Fibroblast of gingiva (primary cell): ENCODE measurements at places on chromosomes 6 and 20.

GRCh38 chr6:129015721-129016120 lies 132.8 kb downstream of the LAMA2 start:
- no peak for DNase-seq

GRCh38 chr6:110355727-110356126 lies 2.4 kb downstream of the METTL24 start:
- no peak for DNase-seq

GRCh38 chr6:155054491-155055250 lies 59.6 kb downstream of the TIAM2 start:
- DNase-seq = no peak

DNA sequence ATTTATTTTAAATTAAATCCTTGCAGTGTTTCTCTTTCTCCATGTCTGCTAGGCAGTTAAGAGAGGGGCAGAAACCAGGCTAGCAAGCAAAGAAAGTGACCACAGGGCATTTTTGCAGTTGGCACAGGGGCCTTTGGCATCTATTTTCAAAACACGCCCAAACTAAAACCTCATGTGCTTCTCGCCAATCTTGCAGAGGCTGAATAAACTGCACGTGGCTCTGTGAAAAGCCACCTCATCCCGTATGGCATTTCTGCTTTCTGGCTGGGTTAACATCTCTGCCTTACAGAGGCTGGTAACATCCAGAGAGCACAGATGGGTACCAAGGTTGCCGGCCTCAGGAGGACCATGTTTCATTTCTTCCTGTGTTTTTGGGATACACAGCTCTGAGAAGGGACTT lies 54.6 kb downstream of the GJA10 start:
- peak; percentile 62 for DNase-seq

GRCh38 chr6:149319422-149319821 lies 1.9 kb downstream of the TAB2 start:
- no peak for DNase-seq

DNA sequence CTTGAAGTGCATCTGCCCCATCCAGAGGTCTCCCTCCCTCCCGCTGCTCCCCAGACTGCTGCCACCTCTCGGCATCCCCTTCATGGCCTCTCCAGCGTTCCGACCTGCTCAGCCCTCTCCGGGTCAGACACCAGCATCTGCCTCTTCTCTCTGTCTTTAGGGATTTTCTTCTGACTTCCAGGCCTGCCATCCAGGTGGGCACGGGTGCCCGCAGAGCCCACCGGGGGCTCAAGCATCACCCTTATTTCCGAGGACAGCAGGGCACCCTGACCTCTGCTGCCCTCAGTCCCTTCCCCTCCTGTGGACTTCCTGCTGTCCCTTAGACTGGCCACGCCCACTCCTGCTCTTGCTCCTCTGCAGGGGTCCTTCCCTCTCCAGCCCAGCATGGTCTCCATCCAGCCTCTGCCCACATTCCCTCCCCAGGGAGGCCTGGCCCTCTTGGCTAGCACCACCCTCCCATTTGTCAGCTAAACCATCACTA lies 3.3 kb downstream of the NPEPL1 start:
- no peak for DNase-seq

DNA sequence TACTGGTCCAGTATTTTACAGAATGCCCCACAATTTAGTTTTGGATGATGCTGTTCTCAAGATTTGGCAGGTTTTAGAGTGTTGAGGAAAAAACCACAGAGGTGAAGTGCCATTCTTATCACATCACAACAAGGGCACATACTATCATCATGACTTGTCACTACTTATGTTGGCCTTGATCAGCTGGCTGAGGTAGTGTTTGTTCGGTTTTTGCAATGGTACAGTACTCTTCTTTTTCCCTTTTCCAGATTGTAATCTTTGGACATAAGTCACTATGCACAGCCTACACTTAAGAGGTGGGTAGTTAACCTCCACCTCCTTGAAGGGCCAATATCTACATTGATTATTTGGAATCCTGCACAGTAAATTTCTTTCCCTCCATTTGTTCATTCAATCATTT lies 8.8 kb downstream of the TENT5A start:
- DNase-seq = no peak

DNA sequence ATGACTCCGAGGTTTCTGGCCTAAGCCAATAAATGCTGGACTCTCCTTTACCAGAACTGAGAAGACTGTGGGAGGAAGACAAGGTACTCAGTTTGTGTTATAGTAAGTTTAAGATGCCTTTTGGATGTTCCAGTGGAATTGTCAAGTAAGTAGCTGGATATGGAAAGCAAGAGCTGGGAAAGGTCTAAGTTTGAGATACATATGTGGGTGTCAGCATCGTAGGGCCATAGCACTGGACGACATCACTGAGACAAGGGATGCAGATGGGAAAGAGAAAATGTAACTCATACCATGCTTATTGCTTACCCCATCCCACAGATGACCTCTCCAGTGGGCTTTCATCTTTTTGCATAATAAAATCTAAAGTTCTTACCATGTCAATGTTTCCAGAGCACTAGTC lies 45.5 kb upstream of the ZNF217 start:
- no peak for DNase-seq

DNA sequence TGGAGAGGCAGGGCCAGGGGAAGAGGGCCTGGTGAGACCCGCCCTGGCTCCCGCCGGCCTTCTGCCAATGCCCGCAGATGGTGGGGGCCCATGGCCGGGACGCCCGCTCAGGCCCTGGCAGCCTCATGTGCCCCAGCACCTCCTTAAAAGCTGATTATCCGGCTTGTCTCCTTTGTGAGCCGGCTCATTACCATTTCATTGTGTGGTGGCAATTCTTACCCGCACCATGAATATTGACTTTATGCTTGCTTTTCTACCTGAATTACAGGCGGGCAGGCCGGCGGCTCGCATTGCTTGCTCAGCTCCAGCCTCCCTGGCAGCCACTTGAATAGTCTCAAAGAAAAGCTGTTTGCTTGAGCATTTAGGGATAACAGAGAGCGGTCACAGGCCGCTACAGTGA lies 120.0 kb upstream of the JAG1 start:
- DNase-seq = no peak

GRCh38 chr6:131731224-131731623 lies 20.4 kb upstream of the CTAGE9 start:
- no peak for DNase-seq

DNA sequence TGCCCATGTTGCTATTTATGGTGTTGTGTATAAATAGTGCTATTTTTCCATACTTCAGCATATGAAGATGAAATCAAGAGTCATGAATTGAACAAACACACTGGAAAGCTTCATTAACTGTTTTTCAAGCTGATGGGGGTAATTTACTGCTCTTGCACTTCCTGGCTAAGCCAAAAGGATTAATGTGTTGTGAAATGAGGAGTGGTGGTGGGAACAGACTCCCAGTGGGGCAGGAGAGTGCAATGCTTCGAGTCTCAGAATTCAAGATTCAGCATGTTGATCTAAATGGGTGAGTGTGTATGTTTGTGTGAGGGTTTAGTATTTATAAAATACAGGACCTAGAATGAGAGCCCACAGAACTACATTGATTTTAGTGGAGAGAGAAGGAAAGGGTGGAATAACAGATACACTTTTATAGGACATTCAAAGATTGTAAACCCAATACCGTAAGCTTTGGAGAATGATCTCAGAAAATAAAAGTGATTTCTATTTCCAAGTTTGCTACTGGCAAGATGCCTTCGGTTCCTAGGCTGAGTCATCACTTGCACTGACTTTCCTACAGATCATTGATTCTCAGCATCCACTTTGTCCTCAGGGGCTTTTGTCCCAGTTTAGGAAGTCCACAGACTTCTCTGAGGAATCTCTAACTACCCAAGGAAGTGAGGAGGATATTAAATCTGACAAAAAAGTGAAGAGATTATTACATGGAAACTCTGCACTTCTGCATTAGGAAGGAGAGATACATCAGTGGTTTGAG lies 303.6 kb downstream of the TRDN start:
- DNase-seq = no peak

- DNase-seq = peak; percentile 92
Observed at GRCh38 chr20:50561379-50562078, 51.3 kb downstream of the PTPN1 start.

GRCh38 chr6:67412035-67412434 lies 1223.0 kb upstream of the ADGRB3 start:
- DNase-seq = no peak

GRCh38 chr6:168026925-168027324 lies 29.5 kb downstream of the KIF25 start:
- no peak for DNase-seq

GRCh38 chr6:4008324-4009047 lies 70.5 kb downstream of the FAM217A start:
- peak; percentile 82 for DNase-seq

GRCh38 chr20:51569815-51570738 lies 27.6 kb upstream of the NFATC2 start:
- no peak for DNase-seq
